ENCODE measurements at places on chromosomes 5 and 9.

DNA sequence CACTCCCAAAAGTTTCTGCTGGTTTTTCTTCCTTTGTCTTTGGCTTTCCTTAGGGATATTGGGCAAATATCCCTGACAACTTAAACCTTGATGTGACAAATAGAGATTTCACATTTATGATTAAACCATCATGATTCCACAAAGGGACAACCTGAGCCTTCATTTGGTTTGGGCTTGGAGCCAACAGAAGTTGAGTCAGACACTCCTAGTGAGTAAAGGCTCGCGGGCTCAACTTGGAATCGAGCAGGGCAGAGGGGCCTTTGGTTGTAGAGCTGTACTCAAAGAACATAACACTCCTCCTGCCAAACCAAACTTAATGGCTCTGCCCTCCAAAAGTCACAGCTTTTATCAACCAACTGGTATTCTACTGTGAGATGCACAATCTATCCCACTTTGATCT is 290.2 kb upstream of the MAP3K1 start:
- no peak for DNase-seq

DNA sequence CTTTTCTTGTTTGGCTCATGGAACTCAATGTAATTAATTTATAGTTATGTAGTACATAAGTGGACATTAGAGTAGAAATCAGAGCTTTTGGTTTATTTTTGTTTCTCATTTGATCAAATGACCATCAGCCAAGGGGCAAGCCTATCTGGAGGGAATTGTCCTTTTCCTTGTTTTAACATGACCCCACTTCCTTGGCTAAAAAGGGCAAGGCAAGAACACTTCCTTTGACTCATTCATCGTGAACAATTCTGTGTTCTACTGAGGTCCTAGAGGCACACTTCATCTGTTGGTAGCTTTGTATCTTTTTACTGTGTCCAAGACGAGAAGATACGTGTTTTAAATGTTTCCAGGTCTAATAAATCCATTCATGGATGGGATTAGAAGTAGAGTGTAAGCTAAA is 148.9 kb downstream of the ARHGEF28 start:
- no peak for DNase-seq

GRCh38 chr9:85600675-85601263 is 141.0 kb downstream of the AGTPBP1 start:
- DNase-seq, result no peak

DNA sequence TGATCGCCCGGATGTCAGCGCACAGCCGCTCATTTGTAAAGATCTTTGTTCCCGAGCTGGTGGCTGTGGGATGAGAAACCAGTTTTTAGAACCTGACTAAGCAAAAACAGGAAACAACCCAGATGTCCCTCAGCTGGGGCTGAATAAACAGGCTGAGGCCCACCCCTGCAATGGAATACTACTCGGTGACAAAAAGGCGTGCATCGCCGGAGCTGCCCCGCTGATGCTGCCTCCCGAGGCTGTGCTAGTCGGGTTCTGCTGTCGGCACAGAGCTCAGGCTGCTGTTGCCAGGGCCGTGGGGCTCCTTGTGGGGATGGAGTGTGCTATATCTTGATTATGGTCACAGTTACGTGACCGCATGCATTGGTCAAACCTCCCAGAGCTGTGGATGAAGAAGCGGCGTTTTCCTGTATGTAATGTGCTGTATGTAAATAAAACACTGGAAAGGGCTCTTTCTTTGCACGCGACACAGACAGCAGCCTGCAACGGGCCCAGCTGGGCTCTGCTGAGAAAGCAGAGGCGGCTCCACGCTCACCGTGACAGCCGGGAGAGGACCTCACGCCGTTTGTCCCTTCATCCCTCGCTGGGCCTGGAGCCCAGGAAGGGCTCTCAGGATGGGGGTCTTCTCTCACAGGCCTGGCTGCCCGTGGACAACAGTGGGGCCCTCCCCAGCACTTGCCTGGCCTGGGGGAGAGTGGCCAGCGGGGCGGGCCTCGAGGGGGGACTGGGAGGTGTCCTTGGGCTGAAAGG is 51.5 kb upstream of the RNU6ATAC start:
- no peak for DNase-seq

GRCh38 chr9:83385317-83385716 is 152.9 kb downstream of the FRMD3 start:
- no peak for DNase-seq

DNA sequence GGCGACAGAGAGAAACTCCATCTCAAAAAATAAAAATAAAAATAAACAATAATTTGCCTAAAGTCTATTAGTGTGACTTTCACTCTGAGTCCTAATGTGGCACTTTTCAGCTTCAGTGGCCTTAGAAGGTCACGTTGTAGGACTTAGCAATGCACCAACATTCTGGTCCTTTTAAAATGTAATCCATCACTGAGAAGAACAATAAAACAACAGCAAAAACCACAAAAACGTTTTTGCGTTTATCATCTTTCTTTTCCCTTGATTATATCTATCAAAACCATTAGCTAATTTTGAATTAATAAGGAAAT is 190.1 kb upstream of the ZNF608 start:
- DNase-seq, result no peak

DNA sequence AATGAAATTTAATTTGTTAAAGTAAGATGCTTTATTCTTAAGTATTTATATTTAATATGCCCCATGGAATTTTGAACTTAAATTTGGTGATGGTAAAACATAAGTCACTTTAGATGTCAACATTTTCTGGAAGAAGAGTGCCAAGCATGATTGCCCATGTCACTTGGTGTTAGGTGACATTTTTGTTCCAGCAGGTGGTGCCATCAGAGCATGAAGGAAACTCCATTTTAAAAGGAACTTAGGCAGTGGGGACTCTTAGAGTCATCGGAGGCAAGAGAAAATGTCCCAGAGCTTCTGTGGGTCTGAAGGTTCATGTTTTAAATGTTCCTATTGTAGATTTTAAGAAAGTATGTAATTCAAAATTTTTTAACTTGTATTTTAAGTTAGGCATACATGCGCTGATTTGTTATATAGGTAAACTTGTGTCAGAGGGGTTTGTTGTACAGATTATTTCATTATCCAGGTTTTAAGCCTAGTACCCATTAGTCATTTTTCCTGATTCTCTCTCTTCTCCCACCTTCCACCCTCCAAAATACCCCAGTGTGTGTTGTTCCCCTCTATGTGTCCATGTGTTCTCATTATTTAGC is 789.3 kb downstream of the SEMA5A start:
- no peak for DNase-seq

DNA sequence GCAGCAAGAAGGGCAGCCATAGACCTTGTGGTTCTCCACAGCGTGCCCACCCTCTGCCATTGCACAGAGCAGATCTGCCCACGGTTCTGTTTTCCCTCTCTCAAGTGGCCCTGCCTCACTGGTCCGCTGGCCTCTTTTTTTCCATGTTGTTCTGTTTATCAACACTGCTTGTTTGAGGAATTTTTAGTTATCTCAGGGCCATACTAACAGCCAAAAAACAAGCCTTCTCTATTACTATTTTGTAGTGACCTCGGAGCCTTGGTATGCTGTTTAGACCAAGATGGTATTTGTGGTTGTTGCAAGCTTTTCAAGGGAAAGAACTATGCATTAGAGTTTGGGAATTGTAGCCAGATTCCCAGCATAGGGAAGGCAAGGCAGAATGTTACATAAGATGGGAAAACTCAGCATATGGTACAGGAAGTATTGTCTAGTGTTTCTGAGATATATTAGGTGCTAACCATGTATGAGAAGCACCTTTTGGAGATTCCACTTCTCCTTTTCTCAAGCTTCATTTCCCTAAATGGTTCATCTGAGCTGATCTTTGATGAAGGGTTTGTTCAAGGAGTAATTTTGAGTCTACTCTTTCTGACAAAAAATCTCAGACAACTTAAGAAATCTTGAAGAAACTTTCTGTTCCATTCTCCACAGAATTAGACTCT is 54.3 kb downstream of the NUP214 start:
- no peak for DNase-seq

GRCh38 chr9:36791222-36791950 is 218.7 kb downstream of the MELK start:
- no peak for DNase-seq

- no peak for DNase-seq
These were observed 65.7 kb downstream of the C9orf152 start for GRCh38 chr9:110142253-110142652.

DNA sequence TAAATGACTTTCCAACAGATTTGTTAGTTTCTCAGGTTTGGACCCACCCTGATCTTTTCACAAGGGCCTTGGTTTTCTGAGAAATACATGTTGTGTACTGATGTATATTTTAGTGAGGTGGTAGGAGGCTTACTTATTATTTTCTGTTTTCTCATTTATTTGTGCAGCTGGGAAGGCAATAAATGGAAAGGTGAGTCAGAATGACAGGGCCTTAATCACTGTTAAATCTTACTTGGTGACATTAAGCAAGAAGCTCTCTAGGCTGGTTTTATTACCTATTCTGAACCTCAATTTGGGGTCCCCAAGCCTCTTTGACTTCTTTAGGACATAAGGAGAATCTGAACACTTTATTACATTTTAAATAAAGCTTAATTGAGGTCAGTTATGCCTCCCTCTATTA is 214.0 kb upstream of the DAB2 start:
- no peak for DNase-seq

DNA sequence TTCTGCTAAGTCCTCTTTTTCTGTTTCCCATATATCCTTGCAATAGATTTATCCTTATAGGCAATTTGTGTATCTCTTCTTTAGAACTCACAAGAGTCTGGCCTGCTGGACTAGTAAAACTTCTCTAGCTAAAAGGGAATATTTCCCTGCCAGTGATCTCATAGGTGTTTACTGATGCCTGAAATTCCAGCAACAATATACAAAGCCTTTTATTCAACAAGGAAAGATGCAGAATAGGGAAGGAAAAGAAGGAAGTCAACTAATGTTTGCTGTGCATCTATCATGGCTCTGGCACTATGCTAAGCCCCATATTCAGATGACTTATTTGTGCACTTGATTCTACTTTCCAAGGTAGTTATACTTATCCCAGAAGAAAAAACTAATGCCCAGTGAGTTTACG is 160.0 kb upstream of the DMRTA1 start:
- no peak for DNase-seq

Measured in DMS79 (cell line).